ENCODE measurements at places on chromosomes 16 and 17.

DNA sequence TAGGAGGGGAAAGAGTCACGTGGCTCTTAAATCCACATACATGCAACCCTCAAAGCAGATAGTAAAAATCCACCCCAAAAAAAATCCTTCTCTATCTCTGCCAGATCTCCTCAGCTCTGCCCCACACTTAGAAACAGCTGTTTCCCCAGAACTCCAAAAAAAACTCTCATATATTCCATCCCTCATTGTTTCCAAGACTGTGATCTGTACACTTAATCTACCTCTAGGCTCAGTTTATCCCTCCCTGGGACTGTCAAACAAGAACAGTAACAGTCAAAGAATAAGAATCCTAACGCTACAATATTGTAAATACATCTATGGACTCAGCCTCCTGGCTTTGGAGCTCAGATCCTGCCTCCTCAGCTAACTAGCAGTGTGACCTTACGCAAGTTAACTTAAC is 11.6 kb downstream of the CUEDC1 start:
- no peak for DNase-seq

DNA sequence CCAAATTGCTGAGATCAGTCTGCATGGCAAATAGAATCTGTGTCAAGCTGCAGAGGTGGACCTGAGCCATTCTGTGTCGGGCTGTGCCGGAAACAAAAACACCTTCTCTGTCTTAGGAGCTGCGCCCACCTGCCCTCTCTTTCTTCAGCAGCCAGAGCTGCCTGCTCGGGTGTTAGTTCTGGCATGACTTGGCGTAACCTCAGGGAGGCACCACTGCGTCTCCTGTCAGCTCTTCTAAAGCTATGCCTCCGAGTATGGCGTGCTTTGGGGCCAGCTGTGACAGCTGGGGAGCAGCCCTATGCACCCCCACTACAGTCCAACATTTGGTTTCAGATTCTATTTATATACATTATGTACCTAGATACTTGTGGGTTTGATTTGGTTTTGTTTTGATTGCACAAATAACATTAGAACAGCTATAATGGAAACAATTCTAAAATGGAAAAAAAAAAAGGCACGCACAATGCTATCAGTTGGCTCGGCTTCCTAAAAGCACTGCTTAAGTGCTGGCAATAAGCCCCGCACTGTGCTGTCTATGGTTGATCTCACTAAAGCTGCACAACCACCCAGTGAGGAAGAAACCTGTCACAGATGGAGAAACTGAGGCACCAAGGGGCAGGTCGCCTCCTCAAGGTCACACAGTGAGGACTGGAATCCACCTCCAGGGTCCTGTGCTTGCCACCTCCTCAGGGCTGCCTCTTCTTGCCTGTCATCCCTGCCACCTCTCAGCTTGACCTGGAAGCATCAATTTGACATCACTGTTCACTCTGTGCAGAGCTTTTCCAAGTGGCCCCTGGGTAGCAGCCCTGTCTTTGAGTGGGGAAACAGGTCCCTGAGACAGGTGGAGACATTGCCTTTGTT is 18.7 kb upstream of the ADGRG1 start:
- DNase-seq: peak; percentile 69

DNA sequence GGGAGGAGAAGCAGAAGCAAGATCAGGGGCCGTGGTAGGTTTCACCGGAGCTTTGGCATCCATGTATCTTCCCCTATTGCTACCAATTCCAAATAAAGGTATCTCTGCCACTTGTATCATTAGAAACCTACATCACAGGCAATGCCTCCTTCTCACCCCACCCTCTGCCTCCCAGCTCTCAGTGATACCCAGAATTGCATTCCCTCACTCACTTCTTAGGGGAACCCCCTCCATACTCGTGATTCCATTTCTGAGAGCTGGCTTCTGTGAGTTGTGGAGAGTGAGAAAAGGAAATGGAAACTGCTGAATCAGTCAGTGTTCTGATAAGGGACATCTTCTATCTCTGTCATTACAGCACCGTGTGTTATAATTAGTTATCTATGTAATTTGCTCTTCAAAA is 2.3 kb upstream of the CCL3 start:
- peak; percentile 30 for DNase-seq

- DNase-seq: no peak
Observed at GRCh38 chr16:27928542-27928941, 135.0 kb downstream of the GSG1L start.

DNA sequence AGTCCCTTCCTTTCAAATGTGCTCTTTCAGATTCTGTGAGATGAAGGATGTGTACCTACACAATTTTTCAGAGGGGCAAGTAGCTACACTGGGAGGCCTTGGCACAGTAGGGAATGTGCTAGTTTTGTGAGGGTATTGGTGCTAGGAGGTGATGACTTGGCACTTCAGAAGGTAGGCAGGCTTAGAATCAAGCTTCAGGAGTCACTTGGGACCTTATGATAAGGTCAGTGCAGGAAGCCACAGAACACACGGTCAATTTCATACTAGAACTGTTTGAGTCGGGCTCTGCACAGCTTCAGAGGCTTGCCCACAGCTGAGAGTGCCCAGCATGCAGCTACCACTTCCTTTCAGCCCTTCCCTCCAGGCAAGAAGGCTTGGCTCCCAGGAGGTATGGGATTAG is 6.1 kb downstream of the CMTM1 start:
- DNase-seq: no peak

- no peak for DNase-seq
Observed at GRCh38 chr16:65185241-65185778, 63.4 kb upstream of the CDH11 start.

DNA sequence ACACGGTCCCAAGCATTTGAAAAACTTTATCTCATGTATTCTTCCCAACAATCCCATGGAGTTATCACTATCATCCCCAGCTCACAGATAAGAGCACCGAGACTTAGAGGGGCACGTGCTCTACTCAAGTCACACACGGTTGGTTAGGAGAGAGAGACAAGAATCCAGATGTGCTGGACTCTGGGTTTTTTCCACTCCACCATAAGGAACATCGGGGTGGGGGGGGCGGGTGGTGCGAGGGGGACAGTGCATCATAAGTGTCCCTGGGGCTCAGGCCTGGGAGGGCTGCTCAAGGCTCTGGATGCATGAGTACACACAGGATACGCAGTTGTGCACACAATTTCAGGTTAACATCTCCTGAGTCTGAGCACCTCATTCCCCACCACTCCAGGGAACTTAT is 7.4 kb downstream of the CDC42EP4 start:
- DNase-seq: no peak

- DNase-seq: no peak
Observed at GRCh38 chr16:8137606-8138005, 452.7 kb downstream of the TMEM114 start.

- no peak for DNase-seq
Observed at GRCh38 chr17:47288531-47289116, 35.0 kb downstream of the ITGB3 start.

- DNase-seq: no peak
Observed at GRCh38 chr16:17467923-17468540, 2.7 kb downstream of the XYLT1 start.

DNA sequence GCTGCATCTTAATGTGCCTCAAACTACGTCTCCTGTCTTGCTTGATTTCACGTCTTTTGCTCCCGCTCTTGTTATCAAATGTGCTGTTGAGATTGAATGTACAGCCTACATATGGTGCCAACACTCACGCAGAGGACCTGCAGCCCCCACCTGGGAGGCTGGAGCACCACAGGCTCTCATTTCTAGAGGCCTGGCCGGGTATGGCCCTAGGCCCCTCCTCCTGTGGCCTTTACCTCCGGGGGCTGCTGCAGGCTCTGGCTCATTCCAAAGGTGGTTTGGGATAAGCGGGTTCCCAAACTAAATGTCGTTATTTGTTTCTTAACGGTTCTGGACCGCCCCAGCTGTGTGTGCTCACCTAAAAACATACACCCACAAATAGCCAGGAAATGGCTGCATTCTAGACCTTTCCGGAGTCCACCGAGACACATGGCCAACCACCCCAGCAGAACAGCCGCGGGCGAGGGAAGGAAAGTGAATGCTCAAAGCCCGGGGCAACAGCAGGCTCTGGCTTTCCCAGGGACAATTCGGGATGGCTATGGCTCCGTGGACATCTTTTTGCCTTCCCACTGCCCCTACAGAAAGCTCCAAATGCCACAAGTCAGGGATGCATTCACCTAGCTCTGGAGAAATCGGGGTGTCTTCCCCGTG is 105.9 kb downstream of the ENGASE start:
- DNase-seq: no peak

DNA sequence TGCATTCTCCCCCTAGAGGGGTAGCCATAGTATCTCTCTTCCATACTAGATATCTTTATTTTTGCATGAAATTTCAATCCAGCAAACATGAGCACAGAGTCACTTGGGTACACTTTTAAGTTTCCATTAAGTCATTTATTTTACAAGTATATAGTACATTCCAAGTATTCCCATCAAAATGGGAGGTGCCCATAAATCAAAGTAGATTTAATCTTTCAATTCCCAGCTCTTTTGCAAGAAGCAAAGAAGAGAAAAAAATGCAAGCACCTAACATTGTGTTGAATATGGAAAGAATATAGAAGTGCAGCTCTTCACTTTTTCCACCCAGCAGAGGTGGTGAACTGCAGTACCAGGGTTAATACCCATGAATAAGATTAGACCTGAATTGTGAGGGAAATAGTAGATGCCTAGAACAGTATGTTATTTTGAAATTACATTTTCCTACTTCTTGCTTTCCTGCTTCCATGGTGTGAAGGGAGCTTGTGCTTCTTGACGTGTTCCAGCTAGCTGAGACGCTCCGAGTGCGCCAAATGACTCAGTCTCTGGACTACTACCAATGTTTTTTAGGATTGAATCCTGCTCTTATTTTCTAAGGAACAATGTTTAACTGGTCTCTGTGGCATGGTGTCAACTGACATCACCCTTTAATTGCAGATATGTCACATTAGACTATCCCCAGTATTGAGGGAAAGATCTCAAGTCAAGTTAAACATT is 151.1 kb upstream of the MAF start:
- DNase-seq: no peak

DNA sequence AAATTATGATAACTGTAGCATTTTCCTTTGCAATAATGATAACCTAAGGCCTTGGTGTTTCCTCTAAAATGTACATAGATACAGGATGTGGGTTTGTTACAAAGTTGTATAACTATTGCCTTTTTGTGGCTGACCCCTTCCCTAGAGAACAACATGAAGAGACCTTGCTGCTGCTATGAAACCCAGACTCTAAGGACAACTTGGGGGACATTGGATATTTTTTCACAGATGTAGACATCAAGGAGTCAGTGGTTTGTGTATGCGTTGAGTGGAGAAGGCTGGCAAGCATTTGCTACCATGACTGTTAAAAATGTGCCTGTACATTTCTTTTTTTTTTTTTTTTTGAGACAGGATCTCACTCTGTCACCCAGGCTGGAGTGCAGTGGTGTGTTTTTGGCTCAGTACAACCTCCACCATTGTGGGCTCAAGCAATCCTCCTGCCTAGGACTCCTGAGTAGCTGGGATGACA is 12.3 kb downstream of the HMOX2 start:
- DNase-seq: no peak

DNA sequence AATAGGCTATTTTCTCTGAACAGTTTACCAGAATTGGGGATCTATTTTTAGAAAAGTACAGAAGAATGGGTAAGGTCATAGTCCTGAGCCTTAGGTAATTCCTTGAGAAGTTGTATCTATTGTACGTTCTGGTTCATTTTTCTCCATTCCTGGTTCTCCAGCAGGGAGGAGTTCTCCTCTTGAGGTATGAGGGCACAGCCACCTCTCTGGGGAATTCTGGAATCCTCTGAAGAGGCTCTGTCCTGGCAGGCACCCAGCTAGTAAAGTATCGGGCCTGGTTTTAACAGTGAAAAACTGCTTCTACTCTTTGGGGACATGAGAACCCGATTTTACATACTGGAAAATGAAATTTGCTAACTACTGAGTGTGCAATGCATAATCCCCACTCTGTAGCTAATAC is 19.6 kb upstream of the PMFBP1 start:
- DNase-seq: no peak

DNA sequence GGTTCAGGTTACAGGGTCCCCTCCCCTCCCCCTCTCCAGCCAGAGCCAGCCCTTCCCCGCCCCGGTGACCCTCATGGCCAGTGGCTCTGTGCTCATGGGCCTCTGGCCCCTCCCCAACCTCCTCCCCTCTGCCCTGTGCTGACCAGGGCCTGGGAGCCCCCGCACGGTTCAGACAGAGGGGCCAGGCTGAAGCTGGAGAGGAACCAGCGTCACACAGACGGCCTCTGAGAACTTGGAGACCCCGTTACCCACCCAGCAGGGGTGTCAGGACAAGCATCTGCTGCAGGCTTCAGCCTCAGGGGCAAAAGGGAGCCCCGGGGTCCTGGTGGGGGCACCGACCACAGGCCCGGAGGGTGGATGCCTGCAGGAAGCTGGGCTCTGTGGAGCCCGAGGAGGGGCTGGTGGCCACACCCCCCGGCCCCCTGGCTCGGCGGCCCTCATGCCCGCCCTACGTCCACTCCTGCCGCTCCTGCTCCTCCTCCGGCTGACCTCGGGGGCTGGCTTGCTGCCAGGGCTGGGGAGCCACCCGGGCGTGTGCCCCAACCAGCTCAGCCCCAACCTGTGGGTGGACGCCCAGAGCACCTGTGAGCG is at the start of gene WFIKKN1:
TSS of gene WFIKKN1 (plus strand) at position 171 of the 591 bp plus-strand sequence. CDS start at position 440, 269 bp downstream.
- no peak for DNase-seq

GRCh38 chr17:41483531-41483930 is 2.6 kb upstream of the KRT35 start:
- no peak for DNase-seq

- DNase-seq: no peak
Observed at GRCh38 chr17:62703261-62703775, 75.8 kb downstream of the MRC2 start.
